CD4-positive, alpha-beta T cell treated with Interleukin-1 beta for 1 hour (primary cell): ENCODE measurements at places on chromosomes 7 and 10.

- no peak for DNase-seq
Observed at GRCh38 chr7:71414490-71414889, 282.5 kb downstream of the GALNT17 start.

GRCh38 chr7:115707258-115708012 is 323.1 kb downstream of the TFEC start:
- DNase-seq = no peak

DNA sequence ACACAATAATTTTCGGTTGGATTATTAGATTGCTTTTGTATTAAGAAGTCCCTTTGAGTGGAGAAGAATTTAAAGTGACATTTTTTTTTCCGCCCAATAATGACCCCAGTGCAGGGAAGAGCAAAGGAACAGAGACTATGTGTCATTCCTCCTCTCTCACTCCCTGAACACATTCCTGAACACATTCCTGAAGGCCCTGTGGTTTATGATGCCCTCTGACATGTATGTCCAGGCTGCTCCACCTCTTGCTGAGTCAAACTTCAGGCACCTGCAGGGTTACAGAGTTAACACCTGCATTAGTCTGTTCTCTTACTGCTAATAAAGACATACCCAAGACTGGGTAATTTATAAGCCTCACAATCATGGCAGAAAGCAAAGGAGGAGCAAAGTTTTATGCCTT is 704.0 kb upstream of the LRRN3 start:
- no peak for DNase-seq

DNA sequence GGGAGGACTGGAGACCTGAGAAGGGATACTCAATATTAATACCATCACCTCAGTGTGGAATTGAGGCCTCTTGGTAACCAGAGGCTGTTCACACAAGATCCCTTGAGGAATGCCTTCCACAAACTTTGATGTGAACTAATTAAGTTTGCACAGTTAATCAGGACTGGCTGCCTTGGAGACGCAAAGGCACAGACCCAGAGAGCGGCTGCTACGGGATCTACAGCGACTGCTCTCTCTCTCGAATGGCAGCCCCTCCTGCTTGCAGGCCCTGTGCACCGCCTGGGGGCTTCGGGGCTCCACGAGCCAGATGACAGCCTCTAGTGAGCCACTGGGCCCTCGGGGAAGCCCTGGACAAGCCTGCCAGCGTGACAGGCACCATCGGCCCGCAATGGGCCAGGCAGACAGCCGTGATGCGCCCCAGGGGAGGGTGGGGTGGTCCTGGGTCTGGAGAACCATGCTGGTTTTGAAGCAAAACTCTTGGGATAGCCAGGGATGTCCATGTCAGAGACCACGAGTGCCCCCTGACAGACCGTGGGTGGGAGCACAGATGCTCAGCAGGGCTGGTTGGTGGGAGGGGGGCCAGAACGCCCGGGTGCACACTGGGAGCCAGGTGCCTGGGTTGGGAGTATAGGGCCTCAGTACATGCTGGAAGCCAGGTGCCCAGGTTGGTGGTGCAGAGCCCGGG is 195.6 kb downstream of the ELFN1 start:
- DNase-seq = no peak

DNA sequence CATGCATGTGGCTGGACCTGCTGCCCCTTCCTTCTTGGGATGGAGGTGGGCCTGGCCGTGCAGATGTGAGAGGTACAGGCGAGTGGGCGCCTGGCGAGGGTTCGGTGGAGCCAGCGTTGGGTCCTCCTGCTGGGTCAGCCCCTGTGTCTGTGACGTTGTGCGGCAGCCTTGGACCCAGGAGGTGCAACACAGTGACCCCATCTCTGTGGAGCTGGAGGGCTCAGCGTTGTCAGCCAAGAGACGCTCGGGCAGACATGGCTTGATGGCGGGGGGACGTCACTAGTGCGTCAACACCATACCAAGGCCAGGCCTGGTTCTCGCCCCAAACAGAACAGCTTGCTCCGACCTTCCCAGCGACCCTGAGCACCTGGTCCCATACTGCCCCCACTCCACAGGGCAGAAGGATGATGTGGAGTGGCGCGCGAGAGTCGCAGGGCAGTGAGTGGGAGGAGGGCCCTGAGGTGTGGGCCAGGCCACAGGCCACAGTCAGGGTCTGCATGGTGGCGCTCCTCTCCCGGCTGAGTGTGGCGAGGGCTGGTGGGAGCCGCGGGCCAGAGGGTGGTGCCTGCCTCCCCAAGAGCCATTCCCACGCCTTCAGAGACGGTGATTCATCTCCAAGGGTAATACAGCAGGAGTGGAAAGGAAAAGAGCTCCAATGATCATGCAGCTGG is 184.4 kb downstream of the DNAJB6 start:
- no peak for DNase-seq

- DNase-seq = no peak
Observed at GRCh38 chr10:65234261-65234660, 1691.6 kb upstream of the LRRTM3 start.

- no peak for DNase-seq
Observed at GRCh38 chr10:18325889-18326531, 185.8 kb downstream of the CACNB2 start.

DNA sequence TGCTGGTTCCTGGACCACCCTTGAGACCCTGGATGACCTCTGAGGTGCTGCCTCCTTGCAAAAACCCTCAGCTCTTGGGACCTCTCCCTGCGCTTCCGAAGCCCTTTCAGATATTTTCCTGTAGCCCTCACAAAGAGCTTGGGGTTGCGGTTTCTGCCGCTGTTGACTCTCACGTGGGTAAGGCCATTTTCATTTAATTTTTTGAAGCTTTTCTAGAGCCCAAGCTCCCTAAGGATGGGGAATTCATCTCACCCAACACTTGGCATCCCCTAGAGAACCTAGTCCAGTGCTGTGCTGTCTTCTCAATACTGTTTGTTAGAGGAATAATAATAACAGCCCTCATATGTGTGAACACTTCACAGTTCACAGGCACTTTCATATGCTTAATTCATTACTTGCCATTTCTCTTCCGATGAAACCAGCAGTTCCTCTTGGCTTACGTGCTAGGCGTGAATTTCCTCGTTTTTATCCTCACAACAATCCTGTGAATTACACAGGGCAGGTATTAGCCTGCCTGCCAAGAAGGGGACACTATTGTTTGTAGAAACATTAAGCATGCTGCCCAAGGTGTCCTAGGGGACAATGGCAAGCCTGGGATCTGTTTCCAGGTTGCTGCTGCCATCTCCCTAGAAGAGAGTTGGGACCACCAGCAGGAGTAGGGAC is 71.6 kb upstream of the CTBP2 start:
- DNase-seq = no peak

DNA sequence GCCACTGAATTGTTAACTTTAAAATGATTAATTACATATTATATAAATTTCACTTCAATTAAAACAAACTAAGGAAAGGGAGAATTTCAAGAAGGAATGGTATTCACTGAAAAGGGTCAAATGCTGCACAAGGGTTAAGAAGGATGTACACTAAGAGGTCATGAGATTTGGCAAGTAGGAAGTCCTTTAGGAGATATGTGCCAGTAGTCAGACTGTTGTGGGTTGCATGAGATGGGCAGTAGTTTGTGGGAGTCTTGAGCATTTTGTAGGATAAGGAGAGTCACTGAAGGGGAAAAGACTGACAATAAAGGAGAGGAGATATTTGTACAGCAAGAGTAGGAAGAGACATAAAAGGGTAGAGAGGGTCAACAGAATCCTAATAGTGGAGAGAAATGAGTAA is 12.4 kb upstream of the PTPN12 start:
- DNase-seq = no peak

GRCh38 chr10:75231672-75232581 is 3.8 kb downstream of the COMTD1 start:
- DNase-seq = no peak

DNA sequence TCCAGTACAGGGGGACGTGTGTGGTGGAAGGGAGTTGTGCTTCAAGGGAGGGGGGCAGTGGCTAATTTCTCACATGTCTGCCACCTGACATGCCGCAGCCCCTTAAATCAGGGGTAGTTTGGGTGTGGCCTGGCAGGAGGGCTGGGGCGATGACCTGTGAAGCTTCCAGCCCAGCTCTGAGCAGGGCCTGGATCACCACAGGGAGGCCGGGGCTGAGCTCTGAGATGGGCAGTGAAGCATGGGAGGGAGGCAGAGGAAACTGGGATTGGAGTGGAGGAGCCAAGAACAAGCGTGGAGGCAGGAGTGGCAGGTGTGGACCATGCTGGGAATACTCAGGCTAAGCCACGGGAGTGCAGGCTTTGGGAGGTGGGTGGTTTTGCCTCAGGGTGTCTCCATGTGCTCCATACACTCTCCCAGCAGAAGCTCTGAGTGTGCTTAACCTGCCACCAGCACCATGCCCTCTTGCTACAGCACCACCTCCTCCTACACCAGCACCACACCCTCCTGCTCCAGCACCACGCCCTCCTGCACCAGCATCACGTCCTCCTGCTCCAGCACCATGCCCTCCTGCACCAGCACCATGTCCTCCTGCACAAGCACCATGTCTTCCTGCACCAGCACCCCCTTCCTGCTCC is 99.3 kb upstream of the SHH start:
- DNase-seq = no peak

DNA sequence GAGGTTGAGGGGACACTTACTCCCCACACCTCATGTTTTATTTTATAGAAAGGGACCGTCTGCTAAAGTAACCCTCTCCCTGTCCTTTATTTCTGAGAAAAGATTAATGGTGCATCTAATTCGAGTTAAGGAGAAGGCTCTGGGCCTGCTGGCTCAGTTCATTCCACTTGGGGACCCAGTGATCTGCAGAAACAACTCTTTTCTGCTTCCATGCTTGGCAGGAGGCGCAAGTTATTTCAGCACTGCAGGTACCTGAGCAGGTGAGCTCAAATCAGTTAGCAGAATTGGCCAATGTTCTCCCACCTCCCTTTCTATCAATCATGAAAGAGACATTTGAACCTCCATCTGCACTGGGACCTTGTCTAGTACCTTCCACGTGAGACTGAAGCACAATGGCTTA is 396.1 kb downstream of the SFMBT2 start:
- DNase-seq = no peak

GRCh38 chr10:93266858-93267257 is 193.2 kb downstream of the CYP26A1 start:
- DNase-seq = no peak

- no peak for DNase-seq
Observed at GRCh38 chr10:85575441-85575840, 791.2 kb downstream of the GRID1 start.

- DNase-seq = peak; percentile 47
Observed at GRCh38 chr10:132420469-132420980, 23.5 kb downstream of the PWWP2B start.

DNA sequence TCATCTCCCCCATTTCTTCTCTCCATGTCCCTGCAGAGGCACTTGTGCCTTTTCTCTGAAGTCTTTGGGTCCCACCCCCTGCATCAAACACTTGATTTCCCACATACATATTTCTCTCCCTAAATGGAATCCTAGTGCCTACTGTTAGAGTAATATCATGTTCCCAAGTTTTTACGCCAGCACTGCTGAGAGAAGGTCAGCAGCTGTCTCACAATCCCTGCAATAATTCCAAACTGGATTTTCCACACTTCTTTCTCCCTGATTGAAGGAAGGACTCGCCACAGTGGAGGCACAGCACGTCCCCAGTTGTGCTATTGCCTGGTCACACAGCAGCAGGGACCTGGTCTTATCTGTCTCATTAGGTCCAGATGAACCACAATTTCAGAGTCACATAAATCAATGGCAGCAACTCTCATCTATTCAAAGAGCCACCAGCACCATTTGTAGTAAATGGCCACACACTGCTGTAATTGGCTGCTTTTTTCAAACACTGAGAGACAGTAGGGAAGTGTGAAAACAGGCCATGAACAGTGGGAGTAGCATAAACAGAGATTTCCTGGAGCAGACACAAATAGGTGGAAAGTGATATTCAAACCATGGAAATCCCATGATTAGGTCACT is 605.5 kb downstream of the XPNPEP1 start:
- DNase-seq = no peak

DNA sequence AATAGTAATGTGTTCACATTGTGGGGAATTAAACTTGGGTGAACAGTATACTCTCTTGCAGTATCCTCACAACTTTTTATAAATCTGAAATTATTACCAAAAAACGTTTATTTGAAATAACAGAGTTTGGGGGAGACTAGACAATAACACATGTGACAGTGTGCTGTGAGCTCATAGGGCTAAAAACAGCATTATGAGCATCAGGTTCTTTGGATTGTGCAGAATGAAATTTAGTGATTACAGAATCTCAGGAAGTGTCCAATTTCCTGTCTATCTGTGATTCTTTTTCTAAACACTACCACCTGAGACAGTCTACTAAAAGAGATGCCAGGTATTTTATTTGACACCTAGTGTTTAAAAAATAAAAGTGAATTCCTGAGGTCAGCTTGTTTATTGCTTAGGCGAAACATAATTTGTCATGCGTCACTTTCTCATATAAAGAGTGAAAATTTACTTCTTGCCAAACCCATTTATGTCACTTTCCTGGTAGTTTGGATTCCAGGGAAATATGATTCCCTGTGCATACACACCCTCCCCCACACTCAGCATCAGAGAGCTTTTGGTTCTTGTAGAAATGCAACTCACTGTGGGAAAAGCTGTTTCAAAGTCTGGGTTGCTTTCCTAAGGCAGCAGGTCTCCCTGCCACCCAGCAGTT is 71.2 kb downstream of the AOAH start:
- no peak for DNase-seq

- no peak for DNase-seq
Observed at GRCh38 chr10:82402906-82403401, 528.0 kb downstream of the NRG3 start.

DNA sequence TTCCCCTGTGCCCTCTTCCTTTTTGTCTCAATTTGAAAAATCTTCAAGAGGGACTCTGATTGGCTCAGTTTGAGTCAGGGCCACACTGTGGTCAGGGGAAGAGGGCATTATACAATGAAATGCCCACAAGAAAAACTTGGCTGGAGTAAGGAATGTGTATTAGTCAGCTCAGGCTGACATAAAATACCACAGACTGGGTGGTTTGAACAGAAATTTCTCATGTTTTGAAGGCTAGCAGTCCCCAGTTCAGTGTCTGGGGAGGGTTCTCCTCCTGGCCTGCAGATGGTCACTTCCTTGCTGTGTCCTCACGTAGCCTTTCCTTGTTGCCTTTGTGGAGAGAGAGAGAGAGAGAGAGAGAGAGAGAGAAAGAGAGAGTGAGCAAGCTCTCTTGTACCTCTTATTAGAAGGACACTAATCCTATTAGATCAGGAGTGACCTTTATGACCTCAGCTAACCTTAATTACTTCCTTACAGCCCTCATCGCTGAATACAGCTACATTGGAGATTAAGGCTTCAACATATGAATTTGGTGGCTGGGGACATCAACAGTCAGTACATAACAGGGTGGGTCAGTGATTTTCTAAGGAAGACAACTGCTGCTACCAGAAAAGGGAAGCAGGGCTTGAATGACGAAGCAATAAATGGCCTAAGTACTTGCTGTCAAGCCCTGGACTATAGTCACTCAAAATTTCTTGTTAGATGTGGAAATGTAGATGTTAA is 25.8 kb upstream of the FAM13C start:
- no peak for DNase-seq
